ENCODE measurements at places on chromosomes 6 and 20. TPM values are rescaled to one million over a fixed set of nuclear protein-coding genes. Genes with fewer than 3 reads are reported as not detected.

The OXT gene
- not detected for total RNA-seq

The GMPR gene
- not detected for total RNA-seq

The C20orf204 gene
- 6.7 TPM for total RNA-seq

The NR2E1 gene
- total RNA-seq: not detected

The PREP gene
- total RNA-seq: 27.0 TPM

The C20orf202 gene
- not detected for total RNA-seq

The FOXQ1 gene
- total RNA-seq: not detected

The LST1 gene
- 4.2 TPM for total RNA-seq

The SRSF12 gene
- total RNA-seq: not detected

The SH3BGRL2 gene
- total RNA-seq: 0.09 TPM

The DPPA5 gene
- total RNA-seq: not detected

The VARS1 gene
- total RNA-seq: 118 TPM

The ORC3 gene
- 45.0 TPM for total RNA-seq

The BPIFB2 gene
- total RNA-seq: not detected

The CCN2 gene
- not detected for total RNA-seq

The VSTM2L gene
- 0.17 TPM for total RNA-seq

- DNase-seq: no peak
These were observed 722.6 kb upstream of the NRSN1 start for GRCh38 chr6:23403460-23403859.

DNA sequence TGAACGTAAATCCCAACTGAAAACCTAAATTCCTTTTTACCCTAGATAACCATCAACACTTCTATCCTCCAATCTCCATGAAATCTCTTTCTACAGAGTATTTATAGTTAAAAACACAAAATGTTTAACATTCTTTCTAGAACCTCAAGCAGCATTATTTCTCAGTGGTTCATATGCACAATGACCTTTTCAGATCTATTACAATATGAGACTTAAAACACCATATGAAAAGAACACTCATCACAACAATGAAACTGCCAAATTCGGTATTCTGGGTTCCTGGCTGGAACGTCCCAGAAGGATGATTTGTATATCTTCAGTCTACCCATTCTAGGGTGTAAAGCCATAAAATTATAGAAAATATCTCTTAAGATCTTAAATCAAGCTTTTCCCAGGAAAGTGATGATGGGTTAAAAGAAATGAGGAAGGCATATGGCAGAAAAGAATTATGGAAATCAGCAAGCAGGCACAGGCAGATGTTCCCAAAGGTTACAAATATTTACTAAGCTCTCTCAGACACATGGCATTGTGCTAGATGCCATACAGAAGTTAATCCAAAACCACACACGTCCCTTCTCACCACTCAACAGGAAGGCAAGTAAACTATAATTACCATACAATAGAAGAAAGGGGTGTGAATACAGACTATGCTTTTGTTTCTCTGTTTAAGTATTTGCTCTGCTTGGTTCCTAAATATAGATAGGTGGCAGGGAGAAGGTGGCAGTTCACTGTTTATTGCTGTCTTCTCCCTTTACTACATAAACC, 118.0 kb downstream of the CHD6 start:
- no peak for DNase-seq

DNA sequence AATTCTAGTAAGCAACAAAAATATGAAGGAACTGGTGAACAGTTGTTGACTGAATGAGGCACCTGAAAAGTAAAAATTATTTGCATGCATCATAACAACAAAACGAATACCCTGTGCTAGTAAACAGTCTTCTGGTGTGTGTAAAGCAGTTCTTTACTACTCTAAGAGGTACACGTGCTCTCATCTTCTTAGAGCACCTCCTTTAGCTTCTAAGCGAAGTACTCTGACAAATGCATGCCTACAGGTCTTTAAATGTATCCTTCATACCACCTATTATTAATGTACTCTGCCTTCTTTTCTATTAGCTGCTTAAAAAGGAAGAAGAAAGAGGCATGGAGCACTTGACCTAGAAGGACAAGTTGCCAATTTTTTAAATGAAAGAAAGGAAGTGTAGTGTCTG, 32.2 kb upstream of the MYB start:
- no peak for DNase-seq

- peak; percentile 55 for DNase-seq
These were observed 12.5 kb upstream of the TREM1 start for GRCh38 chr6:41298785-41299502.

GRCh38 chr20:19524691-19525090, 233.4 kb upstream of the RIN2 start:
- DNase-seq: no peak

DNA sequence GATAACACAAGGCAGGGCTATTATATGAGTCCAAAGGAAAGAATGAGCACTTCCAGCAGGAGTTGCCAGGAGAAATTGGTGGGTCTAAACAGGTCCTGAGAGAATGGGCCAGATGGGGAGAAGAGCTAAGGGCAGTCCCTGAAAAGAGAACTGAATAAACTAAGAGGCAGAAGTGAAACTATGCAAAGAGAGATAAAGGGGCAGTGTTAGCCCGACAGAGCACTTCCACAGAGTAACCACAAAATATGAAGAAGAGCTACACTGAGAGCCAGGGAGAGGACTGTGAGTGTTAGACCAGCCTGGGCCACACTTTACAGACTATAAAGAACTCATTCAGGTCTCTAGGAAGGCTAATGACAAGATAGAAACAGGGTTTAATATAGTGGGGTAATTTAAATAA, 43.8 kb downstream of the RALGAPA2 start:
- peak; percentile 69 for DNase-seq

DNA sequence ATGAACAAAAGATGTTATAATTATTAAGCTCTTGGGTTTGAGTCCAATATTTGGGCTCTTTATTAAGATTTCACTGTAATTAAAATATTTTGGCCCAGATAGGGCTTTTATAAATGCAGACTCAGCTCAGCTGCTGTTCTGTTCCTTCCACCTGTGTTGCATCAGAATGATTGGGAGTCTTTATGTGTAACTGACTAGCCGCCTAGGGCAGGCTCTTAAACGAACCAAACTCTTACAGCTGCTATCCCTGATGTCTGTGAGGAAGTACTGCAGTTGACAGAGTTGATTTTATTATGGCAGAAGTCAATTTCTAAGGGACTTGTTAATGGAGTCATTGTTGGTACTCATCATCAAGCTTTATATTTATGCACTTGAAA, 144.7 kb downstream of the MYO6 start:
- no peak for DNase-seq

GRCh38 chr20:50286609-50287008, 96.0 kb downstream of the CEBPB start:
- DNase-seq: peak; percentile 41

DNA sequence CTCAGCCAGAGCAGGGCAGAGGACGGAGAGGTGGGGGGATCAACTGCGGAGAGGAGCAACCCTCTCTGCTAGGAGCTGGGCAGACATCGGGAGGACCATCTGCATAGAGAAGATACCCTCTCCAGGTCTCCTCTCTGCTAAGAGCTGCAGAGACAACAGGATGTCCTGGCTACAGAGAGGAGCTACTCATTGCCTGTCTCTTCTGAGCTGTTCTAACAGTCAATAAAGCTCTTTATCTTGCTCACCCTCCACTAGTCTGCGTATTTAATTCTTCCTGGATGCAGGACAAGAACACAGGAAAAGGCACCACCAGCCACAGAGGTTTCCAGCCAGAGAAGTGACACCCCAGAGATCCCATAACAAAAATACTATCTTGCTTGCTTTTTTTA, 871.1 kb upstream of the GJE1 start:
- DNase-seq: no peak

GRCh38 chr20:4820806-4821518, 99.3 kb downstream of the PRND start:
- no peak for DNase-seq

DNA sequence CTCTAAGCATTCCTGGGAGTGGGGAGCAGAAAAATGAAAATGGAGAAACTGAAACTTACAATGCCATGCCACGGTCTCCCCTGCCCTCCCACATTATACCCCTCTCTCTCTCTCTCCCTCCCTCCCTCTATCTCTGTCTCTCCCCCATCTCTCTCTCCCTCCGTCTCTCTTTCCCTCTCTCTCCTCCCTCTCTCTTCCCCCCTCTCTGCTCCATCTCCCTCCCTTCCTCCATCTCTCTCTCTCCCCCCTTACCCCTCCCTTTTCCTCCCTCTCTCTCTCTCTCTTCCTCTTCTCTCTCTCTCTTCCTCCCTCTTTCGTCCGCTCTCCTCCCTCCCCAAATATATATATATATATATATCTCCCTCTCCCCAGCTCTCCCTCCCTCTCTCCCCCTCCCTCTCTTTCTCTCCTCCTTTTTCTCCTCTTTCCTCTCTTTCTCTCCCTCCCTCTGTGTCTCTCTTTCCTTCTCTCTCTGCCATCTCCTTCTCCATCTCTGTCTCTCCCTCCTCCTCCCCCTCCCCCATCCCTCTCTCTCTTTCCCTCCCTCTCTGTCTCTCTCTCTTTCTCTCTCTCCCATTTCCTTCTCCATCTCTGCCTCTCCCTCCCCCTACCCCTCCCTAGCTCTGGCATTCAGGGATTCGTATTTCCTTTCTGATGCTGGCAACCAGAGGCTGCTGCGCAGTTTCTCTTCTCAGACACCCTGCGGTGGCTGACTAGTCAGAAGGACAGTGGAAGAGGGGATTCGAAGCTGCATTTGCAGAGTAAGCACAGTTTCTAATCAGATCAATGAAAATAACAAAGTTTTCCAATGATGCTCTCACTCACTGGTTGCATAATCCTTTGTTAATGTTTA, 13.9 kb upstream of the VAPB start:
- no peak for DNase-seq

GRCh38 chr6:157386454-157386853, 5.5 kb downstream of the ZDHHC14 start:
- DNase-seq: no peak

DNA sequence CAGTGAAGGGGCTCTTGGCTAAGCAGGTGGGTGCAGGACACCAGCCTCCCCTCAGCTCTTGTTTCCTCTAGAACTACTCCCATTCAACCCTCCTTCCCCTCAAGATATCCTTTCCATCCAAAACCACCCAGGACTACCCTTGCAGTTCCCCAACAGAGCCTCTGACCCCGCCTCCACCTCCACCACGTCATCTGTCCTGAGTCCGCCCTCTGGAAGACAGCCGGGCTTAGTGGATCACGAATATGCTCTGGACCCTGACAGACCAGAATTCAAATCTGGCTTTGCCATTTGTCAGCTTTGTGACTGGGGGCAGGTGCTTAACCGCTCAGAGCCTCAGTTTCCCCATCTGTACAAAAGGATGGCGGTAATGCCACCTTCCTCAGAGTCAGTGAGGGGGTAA, 31.4 kb downstream of the TFEB start:
- DNase-seq: no peak

- no peak for DNase-seq
These were observed 8.8 kb downstream of the GPR31 start for GRCh38 chr6:167148997-167149396.

GRCh38 chr20:33773412-33774089, 37.6 kb upstream of the CHMP4B start:
- DNase-seq: peak; percentile 44

GRCh38 chr6:71333697-71334096, 45.1 kb downstream of the OGFRL1 start:
- no peak for DNase-seq

GRCh38 chr6:33822575-33823395, 19.0 kb upstream of the MLN start:
- DNase-seq: peak; percentile 33

- no peak for DNase-seq
These were observed 64.7 kb downstream of the BTBD3 start for GRCh38 chr20:11982289-11982954.

DNA sequence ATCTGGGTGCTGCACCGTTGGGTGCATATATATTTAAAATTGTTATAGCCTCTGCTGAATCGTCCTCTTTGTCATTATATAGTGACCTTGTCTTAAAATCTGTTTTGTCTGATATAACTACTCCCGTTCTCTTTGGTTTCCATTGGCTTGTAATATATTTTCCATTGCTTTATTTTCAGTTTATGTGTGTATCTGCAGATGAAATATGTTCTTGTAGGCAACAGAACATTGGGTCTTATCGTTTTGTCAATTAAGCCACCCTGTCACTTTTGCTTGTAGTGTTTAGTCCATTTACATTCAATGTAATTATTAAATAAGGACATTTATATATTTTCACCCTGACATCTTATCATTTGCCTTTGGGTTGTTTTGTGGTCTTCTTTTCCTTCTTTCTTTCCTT, 933.9 kb downstream of the EPHA7 start:
- no peak for DNase-seq

GRCh38 chr6:44169154-44169553, 10.5 kb downstream of the CAPN11 start:
- DNase-seq: no peak

DNA sequence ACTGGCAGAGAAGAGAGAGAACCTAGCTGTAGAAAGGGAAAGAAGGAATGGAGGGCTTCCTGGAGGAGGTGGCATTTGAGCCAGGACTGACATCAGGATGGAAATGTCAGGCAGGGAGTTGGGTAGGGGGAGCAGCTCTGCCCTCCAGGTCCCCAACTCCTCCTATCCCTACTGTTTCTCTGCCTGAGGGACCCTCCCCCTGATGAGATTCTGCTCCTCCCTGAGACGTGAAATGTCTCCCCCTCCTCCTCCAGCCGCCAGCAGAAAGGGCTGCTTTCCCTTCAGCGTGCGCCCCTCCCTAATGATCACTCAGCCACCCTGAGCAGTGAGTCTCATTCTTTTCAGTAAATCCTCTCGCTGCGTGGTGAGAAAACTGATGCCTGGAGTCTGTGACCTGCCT, 40.6 kb downstream of the HLA-DPB1 start:
- no peak for DNase-seq

- DNase-seq: no peak
These were observed 1.7 kb upstream of the C6orf141 start for GRCh38 chr6:49548613-49549304.

- no peak for DNase-seq
These were observed 64.8 kb downstream of the FAM50B start for GRCh38 chr6:3913958-3914337.

DNA sequence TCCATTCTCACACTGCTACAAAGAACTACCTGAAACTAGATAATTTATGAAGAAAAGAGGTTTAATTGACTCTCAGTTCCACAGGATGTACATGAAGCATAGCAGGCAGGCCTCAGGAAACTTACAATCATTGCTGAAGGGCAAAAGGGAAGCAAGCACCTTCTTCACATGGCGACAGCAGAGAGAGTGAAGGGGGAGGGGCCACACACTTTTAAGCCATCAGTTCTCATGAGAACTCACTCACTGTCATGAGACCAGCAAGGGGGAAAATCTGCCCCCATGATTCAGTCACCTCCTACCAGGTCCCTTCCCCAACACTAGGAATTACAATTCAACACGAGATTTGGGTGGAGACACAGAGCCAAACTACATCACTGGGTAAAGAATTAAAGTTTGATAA, 12.5 kb upstream of the ENPP1 start:
- no peak for DNase-seq

GRCh38 chr20:23503649-23504048, 12.7 kb downstream of the CST8 start:
- DNase-seq: no peak

GRCh38 chr6:110875548-110876169, 1.1 kb downstream of the AMD1 start:
- DNase-seq: peak; percentile 64

DNA sequence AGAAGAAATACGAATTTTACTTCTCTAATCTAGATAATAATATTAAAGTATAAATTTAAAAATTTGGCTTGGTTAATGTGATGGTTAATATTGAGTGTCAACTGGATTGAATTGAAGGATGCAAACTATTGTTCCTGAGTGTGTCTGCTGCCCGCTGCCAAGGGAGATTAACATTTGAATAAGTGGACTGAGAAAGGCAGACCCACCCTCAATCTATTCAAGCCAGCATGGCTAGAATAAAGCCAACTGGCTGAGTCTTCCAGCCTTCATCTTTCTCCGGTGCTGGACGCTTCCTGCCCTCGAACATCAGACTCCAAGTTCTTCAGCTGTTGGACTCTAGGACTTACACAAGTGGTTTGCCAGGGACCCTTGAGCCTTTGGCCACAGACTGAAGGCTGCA, 152.7 kb downstream of the TBXT start:
- no peak for DNase-seq

Data from OCI-LY7 (cell line).